Stimulated activated CD4-positive, alpha-beta T cell treated with anti-CD3 and anti-CD28 coated beads, Interleukin-15, amount 100 ng/mL, for 1 hour (primary cell): ENCODE measurements at places on chromosomes 1 and 21.

DNA sequence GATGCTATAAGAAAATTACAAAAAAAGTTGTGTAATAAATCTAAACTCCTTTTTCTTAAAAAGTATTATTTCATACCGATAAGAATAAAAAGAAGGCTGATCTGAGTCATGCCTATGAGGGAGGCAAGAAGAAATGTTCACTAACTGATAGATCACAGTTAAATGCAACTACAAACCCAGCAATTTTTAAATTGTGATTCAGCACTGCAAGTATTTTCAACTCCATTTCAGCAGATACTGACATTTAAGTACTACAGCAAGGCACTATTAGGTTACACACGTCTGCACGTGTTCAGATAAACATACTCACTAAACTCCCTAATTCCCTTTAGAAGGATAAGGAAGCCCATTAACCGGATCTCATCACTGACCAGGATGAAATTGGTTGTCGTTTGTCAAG is 213.3 kb upstream of the ZRANB2 start:
- DNase-seq, result no peak

GRCh38 chr1:229088711-229089110 is 182.2 kb upstream of the RAB4A start:
- no peak for DNase-seq

DNA sequence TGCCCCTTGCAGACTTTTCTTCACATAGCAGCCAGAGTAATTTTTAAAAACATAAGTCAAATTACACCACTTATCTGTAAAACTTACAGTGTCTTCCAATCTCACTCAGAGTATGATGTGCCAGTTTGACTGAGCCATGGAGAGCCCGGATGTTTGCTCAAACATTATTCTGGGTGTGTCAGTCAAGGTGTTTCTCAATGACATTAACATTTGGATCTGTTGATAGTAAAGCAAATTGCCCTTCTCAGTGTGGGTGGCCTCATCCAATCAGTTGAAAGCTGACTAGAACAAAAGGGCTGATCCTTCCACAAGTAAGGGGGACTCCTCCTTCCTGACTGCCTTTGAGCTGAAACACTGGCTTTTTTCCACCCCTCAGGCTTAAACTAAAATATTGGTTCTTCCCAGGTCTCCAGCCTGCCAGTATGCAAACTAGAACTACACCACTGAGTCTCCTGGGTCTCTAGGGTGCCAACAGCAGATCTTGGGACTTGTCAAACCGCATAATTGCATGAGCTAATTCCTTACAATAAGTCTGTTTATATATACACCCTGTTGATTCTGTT is 157.9 kb upstream of the CTTNBP2NL start:
- DNase-seq, result no peak

- no peak for DNase-seq
Observed at GRCh38 chr1:15758343-15758931, at the start of gene FBLIM1. Gene FBLIM1 (plus strand): TSS chr1:15758795. CDS start chr1:15764984, 6,189 bp downstream.

- no peak for DNase-seq
Observed at GRCh38 chr1:65538664-65539063, 118.2 kb downstream of the LEPR start.

- no peak for DNase-seq
Observed at GRCh38 chr1:203440771-203441170, 34.8 kb upstream of the PRELP start.

DNA sequence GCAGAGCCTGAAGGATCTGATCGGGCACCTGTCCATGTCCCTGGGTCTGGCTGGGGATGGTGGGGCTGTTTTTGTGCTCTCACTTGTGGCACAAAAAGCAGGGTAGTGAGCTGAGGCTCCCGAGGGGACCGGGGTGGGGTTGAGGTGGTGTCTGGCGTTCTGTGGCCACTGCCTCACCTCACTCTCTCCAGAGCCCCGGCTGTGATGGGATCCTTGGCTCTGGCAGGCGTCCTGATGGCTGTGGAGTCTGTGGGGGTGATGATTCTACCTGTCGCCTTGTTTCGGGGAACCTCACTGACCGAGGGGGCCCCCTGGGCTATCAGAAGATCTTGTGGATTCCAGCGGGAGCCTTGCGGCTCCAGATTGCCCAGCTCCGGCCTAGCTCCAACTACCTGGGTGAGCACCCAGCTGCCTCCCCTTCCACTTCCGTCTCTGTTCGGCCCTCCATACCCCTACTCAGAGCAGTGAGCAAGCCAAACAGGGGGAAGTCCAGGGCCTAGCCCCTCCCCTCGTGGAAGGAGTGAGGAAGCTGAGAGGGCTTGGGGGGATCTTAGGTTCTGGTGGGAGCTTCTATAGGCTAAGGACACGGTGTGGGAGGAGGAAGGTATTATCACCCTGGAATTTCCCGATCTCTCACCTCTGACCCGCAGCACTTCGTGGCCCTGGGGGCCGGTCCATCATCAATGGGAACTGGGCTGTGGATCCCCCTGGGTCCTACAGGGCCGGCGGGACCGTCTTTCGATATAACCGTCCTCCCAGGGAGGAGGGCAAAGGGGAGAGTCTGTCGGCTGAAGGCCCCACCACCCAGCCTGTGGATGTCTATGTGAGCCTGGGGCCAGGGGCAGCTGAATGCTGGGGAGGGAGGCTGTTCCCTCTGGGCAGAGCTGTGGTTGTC is 7.0 kb downstream of the ADAMTSL4 start:
- no peak for DNase-seq

- no peak for DNase-seq
Observed at GRCh38 chr1:24074817-24075589, 36.9 kb downstream of the MYOM3 start.

GRCh38 chr1:118900643-118901440 is 87.3 kb downstream of the TBX15 start:
- no peak for DNase-seq

DNA sequence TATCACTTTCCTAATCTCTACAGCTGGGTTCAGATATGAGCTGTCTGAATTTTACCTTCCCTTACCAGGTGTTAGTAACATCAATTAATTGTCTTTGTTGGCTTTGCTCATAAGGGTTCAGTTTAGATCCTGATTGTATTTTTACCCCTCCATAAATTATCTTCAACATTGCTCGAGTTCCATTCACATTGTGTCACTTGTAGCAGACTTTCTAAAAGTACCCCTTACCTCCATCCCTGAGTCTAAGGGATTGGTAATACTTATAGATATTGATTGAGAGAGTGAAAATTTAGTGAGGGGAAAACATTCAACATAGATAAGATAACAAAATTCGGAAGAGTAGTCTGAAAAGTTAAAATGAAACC is 7.3 kb downstream of the RASAL2 start:
- no peak for DNase-seq

DNA sequence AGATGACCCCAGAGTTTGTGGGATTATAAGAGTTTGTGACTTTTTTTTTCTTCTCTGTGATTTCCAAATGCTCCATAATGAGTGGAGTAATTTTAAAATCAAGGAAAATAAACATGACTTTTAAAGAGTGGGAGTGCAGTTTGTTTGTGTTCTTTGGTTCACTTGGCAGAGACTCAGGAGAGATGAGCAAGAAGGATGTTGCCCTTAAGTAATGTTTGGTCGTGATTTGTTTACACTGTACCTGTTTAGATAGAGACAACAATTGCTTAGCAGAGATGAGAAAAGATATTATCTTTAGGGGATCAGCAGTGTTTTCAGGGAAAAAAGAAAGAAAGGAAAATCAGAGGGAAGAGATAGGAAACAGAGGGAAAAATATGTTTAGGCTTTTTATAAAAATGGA is 170.8 kb downstream of the ADSS2 start:
- DNase-seq, result no peak

DNA sequence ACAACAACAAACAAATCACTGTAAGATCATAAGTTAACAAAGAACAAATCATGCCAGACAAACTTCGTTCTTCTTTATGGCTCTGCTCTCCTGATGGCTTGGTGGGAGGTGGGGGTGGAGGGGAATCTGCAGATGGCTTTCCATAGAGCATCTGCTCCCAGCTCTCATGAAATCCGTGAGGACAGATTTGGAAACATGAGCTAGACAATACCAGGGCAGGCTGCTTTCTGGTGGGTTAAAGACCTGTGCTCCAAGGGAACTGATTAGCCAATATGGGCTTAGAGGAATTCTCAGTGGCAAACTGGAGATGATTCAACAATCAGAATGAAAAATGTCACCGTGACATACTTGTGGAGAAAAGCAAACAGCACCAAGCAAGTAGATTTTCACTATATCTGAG is 69.4 kb upstream of the TLR5 start:
- DNase-seq, result no peak

- DNase-seq, result no peak
Observed at GRCh38 chr1:180956028-180956640, 43.4 kb downstream of the KIAA1614 start.

GRCh38 chr1:13674377-13674776 is 25.6 kb upstream of the PRDM2 start:
- no peak for DNase-seq

GRCh38 chr1:203144661-203145060 is 17.1 kb downstream of the ADORA1 start:
- no peak for DNase-seq

DNA sequence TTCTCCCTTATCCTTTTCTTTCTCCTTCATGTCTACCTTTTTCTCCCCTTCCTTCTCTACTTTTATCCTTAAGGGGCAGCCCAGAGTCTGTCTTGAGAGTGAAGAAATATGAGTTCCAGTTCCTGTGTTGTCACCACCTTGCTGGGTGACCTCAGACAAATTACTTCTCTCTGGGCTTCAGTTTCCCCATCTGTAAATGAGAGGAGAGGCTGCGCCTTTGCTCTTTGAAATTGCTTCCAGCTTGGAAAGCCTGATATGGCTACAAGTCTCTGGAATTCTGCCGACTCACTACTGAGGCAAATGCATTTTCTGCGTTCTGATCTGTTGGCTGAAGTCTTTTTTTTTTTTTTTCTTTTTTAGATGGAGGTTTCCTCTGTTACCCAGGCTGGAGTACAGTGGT is 119.2 kb downstream of the SYF2 start:
- DNase-seq, result no peak

- DNase-seq, result no peak
Observed at GRCh38 chr1:107276247-107276646, 135.4 kb downstream of the NTNG1 start.

DNA sequence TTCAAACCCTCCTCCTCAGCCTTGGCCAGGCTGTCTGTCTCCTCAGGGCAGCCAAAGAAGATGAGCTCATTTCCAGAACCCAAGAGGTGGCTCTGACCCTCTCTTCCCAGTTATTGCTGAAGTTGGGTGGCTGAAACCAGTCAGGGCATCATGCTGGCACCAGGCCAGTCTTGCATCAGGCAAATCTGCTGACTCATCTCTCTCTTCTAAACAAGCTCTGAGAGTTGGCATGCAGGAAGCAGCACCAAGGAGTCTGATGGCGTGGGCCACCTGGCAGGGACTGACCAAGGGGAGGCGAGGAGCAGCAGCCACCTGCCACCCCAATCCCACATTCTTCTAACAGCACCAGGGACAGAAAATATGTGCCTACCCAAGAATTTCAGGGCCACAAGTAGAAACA is 104.8 kb upstream of the ATP1A1 start:
- no peak for DNase-seq
